ENCODE measurements at places on chromosomes 1 and 21. TPM values are rescaled to one million over a fixed set of nuclear protein-coding genes. Genes with fewer than 3 reads are reported as not detected.

- no peak for DNase-seq
These were observed 10.0 kb upstream of the MORC3 start for GRCh38 chr21:36310016-36310415.

The CRB1 gene
- 18.1 TPM for total RNA-seq

- DNase-seq = no peak
These were observed 115.8 kb downstream of the VPS13D start for GRCh38 chr1:12345350-12346217.

GRCh38 chr1:53198241-53198651 is 1.6 kb downstream of the CPT2 start:
- no peak for DNase-seq

GRCh38 chr21:42760951-42761751 is 107.7 kb downstream of the PDE9A start:
- no peak for DNase-seq

The CNIH3 gene
- total RNA-seq = 11.3 TPM

DNA sequence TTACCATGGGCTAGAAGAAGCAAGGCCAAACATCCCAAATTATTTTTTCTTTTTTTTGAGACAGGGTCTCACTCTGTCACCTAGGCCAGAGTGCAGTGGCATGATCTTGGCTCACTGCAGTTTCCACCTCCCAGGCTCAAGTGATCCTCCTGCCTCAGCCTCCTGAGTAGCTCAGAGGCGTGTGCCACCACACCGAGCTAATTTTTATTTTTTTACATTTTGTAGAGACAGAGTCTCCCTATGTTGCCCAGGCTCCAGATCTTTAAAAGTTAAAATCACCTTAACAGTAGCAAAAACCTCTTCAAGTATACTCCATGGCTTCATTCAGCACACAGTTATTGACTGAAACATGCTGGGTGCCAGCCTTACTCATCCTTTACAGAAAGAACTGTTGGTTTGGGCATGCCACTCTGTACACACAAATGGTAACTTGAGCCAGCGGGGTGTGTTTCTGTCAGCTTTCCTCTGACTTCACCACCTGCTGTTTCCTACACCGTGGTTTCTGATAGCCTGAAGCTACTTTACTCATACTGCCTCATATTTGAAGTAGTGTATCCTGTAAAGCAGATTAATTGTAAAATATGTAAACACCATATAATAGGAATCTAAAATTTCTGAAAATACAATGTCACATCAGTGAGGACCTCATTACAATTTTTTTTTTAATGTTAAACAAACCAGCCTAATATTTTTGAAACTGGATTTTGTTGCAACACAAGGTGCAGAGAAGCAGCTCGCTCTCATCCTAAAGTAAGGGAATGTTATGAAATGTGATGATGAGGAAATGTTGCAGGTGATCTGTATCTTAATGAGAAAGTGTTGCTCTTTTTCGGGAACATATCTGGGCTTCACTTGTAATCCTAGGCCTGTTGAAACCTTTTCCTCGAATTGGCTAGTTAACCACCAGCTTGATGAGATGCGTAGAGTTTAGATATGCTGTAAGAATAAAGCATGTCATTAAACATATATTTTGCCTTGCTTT is 113.9 kb downstream of the ATP5PO start:
- no peak for DNase-seq

The CRYBG2 gene
- total RNA-seq = 0.66 TPM

GRCh38 chr1:115506924-115507589 is 134.7 kb upstream of the VANGL1 start:
- DNase-seq = peak; percentile 49

DNA sequence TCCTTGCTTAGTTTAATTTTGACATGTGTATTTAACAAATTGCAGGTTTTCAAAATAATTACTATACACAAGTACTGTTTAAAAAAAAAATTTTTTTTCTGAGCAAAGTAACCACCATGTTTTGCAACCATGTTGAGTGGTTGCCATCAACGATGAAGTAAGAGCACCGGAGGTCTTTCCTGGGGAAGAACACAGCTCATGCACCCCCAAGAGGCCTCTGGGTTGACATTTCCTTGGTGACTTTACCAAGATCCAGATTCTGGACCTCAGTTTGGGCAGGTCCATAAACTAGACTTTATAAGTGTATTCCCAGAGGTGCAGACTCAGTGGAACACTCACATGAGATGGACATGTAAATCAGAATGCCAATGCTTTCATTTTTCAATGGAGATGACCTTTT is 36.8 kb upstream of the RALGPS2 start:
- DNase-seq = no peak

DNA sequence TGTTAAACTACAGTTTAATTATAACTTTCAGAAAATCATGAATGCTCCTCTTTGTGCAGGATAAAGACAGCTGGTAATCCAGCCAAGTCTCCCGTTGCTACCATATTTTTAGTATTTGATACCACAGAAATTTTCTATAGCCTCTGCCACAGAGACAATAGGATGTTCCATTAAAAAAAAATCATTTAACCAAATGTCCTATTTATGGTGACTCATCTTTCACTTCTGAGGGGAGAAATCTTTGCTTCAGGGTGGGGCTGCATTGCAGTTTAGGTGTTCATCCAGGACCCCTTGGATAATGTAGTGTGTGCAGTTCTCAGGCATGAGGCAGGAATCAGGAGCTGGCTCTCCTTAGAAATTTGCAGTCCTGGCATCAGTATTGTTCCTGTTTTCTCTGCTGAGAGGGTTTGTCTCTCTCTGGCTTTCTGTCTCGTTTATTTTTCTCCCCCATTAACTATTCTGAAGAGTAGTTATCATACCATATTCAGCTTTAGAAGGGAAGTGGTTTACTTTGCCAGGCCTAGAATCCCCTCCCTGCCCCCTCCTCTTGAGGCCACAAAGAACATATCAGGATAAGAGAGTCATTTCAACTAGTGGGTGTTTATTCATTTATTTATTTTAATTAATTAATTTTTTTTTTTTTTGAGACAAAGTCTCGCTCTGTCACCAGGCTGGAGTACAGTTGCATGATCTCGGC is 3.1 kb downstream of the PRUNE1 start:
- DNase-seq = no peak

The HSD3B1 gene
- 0.61 TPM for total RNA-seq

- DNase-seq = no peak
These were observed 1287.4 kb upstream of the B3GALT2 start for GRCh38 chr1:194473766-194474165.

DNA sequence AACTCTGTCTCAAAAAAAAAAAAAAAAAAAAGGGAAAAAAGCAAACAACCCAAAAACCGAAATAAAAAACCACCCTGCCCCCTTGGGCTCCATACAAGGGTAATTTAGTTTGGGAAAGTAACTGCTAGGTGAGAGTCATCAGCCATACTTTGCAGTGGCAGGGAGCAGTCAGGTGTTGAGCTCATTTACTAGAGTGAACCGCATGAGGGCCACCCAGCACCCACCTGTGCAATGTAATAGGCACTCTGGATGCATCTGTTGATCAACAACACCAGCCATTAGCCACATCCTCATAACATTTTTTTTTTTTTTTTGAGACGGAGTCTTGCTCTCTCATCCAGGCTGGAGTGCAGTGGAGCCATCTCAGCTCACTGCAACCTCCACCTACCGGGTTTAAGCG is 9.1 kb downstream of the INAVA start:
- DNase-seq = no peak

DNA sequence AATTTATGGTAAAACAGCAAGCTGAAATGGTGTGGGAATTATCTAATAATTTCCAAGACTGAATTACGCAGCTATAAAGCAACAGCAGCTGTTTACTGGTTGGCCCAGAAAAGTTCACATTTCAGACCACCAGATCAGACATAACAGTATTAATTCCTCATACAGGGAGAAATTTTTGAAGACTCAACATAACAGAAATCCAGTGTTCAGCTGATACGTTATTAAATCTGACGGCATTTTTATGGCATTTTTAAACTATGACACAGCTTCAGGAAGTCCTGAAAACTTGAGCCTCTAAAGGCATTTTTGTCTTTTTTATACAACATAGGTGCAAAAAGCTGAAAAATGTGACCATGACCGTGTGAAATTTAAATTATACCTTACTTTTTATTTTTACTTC is 91.2 kb downstream of the APP start:
- DNase-seq = no peak

The LCE1F gene
- total RNA-seq = not detected

The PCP4 gene
- 29.4 TPM for total RNA-seq

DNA sequence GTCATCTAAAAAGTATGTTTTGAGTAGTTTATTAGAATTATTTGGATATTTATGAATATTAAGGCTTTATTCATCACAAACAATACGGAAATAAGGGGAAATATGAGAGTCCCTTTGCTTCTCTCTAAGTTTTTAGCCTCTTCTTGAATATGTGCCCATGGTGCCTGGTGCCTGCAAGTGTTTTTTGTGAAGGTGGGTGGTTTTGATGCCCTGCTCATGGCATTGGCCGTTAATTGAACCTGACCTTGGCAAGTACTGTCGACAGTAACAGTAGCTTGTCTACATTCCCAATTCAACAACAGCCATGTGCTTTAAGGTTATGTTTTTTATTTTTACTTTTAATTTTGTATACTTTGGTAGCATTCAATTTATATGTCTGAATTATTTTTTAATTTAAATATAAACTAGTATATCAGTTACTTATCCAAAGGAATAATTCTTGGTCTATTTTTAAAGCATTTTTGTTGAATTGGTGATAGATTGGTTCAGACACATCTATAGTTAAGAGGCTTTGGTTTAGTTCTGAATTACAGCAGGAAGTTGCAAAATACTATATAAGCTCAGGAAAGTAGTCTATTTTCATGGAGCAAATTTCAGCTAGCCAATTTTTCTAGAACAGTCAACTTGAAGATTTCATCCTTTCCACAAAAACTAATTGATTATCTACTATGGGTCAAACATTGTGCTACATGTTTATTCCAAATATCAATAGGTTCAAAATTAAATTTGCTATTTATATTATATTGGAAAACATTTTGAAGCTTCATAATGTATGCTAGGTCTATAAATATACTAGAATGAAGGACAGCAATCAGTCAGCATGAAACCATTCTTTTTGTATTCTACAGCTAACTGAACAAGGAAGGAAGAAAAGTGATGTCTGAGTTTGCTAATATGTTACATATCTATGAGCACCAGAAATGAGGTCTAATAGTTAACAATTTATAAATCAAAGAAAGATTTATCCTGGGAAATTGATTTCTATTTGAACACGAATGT is 184.4 kb downstream of the MRPL39 start:
- no peak for DNase-seq

- no peak for DNase-seq
These were observed 83.9 kb downstream of the MAST2 start for GRCh38 chr1:45887156-45887842.

The LRRIQ3 gene
- total RNA-seq = 1.7 TPM

- no peak for DNase-seq
These were observed 475 bp upstream of the RPL5 start for GRCh38 chr1:92831368-92831761.

DNA sequence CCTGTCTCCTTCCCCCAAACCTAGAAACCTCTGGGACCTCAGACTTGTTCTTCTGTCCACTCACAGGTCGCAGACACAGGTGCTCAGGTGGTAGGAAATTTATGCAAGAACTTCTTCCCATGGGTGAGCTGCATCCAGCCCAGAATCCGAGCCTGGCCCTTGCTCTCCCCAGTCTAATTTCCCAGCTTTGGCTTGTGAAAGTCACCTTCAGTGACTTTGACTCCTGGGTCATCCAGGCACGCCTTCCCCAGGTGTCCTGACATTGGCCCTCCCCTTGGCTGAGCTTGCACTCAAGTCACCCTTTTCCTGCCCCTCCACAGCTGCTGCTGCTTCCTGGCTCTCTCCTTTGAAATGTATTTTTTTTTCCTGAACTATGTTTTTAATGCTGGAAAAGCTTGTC is 6.6 kb downstream of the IPO13 start:
- DNase-seq = no peak

The CYP4Z1 gene
- total RNA-seq = 1.1 TPM

GRCh38 chr1:55211863-55212262 is 3.3 kb downstream of the USP24 start:
- no peak for DNase-seq

- no peak for DNase-seq
These were observed 13.0 kb downstream of the IL20 start for GRCh38 chr1:206878456-206878855.

The CCDC181 gene
- 6.1 TPM for total RNA-seq

The CD1B gene
- not detected for total RNA-seq

DNA sequence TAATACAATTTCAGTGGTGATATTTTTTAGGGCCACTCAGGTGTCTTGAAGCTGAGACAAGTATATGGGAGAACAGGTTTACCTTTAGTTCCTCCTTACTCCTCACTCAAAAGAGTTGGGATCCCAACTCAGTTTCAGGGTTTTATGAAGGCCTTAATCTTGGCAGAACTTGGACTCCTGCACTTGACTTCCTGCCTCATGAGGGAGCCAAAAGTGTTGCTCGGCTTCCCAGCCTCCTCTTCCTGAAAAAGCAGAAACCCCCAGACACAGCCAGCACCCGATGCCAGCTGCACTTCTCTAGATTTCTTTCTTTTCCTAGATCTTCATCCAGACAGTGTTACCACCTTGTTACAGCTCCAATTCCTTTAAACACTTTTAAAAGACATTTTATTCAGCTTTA is 70.8 kb upstream of the TMPRSS2 start:
- DNase-seq = no peak

DNA sequence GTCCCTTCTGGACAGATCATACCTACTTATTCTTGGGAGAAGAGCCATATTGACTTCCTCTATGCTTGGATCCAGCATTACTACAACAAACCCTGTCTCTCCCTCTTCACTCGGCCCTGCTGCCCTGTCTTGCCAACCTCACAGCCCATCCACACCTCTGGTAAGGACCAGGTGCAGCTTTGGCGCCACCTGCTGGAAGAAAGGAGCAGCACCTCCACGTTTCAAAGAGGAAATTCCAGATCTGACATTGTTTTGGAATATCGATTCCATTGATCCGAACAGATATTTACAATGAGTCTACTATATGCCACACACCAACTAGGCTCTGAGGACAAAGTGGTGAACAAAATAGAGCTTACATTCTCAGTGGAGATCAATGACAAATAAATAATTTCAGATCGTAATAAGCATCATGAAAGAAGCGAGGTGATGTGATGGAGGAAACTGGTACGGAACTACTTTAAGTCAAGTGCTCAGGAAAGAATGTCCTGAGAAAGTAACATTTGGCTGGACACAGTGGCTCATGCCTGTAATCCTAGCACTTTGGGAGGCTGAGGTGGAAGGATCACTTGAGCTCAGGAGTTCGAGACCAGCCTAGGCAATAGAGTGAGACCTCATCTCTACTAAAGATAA is 18.7 kb downstream of the MFSD2A start:
- peak; percentile 94 for DNase-seq

DNA sequence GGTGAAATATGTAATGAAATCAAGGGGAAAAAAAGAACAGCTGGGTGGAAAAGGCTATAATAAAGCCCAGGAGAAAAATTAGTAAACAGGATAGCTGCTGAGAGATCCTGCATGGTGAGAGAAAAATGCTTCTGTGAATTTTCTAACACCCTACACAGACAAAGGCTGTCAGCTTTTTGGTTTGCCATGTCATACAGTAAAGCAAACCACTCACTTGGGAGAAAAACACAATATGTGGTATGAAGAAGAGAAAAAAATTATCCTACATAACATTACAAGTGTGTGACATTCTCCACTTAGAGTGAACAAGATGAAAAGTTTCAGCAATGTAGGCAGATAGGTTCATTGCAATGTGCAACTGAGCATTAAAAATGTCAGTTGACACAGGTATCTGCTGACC is 133.6 kb downstream of the PLPPR4 start:
- DNase-seq = peak; percentile 44

The GRHL3 gene
- total RNA-seq = 0.69 TPM

All from spinal cord (tissue), 10 donors.